ENCODE measurements at places on chromosomes 2 and 18.

DNA sequence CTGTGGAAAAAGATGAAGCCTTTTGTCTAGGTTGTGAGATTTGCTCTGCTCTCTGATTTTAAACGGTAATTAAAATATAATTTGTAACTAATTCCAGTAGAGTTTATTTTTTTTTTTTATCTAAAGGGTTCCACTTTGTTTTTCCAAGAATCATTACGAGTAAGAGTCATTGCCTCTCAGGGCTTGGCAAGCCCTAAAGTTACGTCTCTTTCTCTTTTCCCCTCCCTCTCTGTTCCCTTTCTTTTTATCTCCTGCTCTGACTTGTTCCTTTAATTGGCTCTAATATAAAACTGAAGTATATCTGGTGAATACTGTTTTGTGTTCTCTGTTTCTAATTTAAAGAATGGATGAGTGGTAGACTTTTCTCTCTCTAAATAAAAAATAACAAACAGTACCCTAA is 75.8 kb downstream of the CALCRL start:
- peak; percentile 53 for DNase-seq

GRCh38 chr2:85318222-85319074 is 9.3 kb downstream of the TGOLN2 start:
- DNase-seq = peak; percentile 83

DNA sequence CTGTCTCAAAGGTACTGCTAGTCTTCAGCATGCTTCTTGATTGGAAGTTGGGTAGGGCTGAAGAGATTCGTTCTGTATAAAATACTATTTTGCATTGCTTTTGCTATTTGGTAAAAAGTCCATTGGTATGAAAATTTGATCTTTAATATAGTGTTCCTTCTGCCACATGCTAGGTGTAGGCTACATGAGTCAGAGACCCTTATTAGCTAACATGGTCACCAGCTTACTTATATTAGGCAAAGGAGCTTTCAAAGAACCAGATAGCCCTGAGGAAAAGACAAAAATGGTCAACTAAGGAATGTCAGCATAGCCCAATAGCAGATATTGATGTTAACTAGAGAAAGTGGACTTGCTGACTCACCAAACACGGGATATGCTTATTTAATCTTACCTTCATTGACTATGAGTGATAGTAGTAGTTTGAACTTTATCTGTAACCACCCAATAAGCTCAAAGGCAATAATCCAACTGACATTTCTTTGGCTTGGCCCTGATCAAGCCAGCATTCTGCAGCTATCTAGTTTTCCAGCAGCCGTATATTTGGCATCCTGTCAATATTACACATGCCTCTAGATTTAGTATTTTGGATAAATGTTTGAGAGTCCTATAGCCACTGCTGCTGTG is 110.0 kb downstream of the TPGS2 start:
- DNase-seq = no peak

GRCh38 chr2:23692851-23693605 is 233.9 kb downstream of the ATAD2B start:
- no peak for DNase-seq

GRCh38 chr2:152234277-152234676 is 58.7 kb upstream of the STAM2 start:
- DNase-seq = no peak

DNA sequence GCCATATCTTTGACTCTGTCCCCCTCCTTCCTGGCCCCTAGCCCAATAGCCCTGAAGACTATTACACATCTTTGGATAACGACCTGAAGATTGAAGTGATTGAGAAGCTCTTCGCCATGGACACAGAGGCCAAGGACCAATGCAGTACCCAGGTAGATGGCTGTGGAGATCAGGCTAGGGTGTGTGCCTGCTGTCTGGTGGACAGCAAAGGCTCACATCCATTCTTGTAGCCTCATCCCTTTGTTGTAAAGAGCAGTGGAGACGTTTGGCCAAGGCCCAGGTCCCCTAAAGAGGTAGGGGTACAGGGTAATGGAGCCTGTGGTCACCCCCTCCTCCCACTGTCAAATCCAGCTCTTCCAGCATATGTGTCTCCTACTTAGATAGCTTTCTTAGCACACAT is 81.4 kb downstream of the EPAS1 start:
- no peak for DNase-seq

GRCh38 chr2:207341804-207342203 is 176.1 kb upstream of the KLF7 start:
- DNase-seq = no peak

GRCh38 chr18:48066225-48066652 is 135.8 kb upstream of the SMAD2 start:
- DNase-seq = no peak

GRCh38 chr2:33444967-33445366 is 31.5 kb upstream of the RASGRP3 start:
- no peak for DNase-seq

DNA sequence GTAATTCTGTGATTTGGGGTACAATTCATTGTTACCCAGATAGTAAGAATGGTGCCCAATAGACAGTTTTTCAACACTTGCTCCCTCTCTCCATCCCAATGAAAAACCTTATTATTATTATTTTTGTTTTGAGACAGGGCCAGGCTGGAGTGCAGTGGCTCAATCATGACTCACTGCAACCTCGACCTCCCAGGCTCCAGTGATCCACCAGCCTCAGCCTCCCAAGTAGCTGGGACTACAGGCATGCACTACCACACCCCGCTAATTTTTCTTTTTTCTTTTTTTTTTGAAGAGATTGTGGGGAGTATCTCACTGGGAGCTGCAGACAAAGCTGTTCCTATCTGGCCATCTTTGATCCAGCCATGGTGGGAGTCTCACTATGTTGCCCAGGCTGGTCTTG is 7.2 kb downstream of the TGFA start:
- DNase-seq = no peak

GRCh38 chr2:239853121-239853520 is 172.0 kb downstream of the NDUFA10 start:
- DNase-seq = no peak

- no peak for DNase-seq
Measured at GRCh38 chr2:183248866-183249567, 124.8 kb downstream of the NUP35 start.

GRCh38 chr18:32446780-32447179 is 23.9 kb downstream of the GAREM1 start:
- DNase-seq = no peak

DNA sequence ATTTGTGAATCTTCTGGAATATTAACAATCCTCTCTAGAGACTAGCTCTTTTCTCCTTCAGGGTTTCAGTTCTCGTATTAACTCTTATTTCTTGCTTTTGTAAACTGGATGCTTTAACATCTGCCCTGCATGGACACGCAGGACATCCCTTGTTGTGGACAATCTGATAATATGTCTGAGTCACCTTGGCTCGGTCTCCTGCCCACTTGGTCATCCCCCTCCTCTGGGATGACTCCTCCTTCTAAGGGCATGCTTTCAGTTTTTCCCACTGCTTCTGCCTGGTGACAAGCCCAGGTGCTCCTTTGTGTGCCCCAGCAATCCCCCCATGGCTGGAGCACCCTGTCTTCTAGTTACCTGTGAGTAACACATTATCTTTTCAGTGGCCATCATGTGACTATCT is 460.5 kb downstream of the DSC3 start:
- DNase-seq = no peak

GRCh38 chr2:80050246-80050645 is 254.3 kb downstream of the LRRTM1 start:
- no peak for DNase-seq

DNA sequence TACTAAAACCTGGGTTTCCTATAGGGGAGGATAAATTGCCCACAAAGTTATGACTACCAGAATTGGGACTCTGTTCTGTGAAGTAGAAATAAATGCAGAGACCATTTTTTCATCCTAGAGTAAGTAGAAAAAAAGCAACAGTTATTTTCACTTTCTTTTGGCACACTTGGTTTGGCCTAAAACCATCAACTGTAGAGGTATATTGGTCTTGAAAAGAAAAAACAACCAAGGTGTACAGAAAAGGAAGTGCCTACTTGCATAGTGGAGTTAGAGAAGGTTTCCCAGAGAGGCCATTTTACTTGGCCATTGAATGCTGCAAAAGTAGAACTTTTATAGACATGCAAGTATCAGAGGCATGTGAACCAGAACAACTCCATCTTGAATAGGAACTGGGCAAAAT is 89.4 kb upstream of the TACR1 start:
- DNase-seq = no peak

DNA sequence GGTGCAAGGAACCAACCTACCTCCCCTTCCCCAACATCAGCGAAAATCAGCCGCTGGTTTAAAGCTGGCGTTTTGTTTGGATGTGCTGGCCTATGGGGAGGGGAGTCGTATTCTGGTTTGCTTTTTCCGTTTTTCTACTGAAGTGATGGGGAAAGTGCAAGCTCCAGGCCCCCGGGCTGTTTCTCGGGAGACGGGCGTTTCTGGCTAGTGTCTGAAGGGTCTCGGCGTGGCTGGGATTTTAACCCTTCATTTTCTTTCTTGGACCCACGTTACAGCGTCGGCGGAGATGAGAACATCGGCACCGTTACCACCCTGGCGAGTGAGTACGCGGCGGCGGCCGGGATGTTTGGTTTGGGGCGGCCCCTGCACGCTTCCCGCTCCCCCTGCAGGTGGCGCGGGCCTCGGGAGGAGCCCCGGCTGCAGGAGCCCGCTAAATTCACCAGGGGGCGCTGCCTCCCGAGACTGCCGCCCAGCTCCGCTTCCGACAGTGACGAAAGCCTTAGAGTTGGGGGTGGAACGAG is 70.7 kb downstream of the PLB1 start:
- DNase-seq = peak; percentile 56

GRCh38 chr2:231548752-231549151 is 18.5 kb upstream of the NMUR1 start:
- DNase-seq = no peak

- DNase-seq = no peak
Measured at GRCh38 chr2:107202962-107203591, 317.1 kb upstream of the ST6GAL2 start.

DNA sequence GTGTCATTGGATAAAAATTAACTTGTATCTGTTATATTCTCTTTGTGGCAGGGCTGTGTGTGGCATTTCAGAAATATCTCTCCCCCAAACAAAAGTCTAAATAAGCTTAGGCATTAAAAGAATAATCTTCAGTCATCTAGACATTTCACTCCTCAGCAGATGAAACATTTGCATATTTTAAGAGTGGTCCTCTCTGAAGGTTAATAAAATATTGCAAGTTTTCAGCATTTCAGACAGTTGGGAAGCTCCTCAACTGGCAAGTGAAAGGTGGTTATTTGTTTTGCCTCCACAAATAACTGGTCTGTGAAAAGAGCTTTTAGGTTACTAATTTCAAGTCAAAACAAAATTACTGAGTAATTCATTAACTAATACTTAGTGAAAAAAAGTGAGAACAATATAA is 462.6 kb downstream of the EPHA4 start:
- no peak for DNase-seq

DNA sequence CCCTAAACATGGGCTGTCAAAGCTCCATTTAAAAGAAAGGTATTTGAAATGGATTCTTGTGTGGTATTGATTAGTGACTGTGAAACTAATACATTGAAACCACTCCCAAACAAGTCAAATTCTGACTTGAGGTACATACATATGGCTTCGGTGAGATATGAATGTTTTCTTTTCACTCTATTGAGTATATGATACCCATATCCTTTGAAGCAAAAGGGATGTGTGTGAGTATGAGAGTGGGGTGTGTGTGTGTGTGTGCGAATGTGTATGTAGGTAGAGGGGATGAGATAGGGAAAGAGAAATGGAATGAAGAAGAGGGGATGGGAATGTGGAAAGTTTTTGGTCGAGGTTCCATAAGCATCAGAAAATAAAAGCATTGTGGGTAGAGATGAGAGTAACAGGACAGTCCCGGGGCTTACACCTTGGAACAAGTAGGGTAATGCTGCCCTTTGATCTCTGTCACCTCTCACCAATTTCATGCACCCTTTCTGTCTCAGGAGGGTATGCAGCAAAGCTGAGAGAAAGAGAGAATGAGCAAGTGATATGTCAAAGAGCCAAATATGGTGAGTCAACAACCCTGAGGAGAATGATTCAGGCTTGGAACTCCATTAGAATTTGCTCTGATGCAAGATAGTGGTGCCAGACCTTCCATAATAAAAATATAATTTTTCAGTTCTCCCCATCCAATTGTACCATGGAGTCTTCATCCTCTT is 64.0 kb upstream of the ZEB2 start:
- DNase-seq = peak; percentile 83

GRCh38 chr2:8986327-8986976 is 17.0 kb downstream of the MBOAT2 start:
- DNase-seq = no peak

Data from stromal cell of bone marrow (primary cell).